ENCODE measurements at places on chromosomes 1 and 21. TPM values are rescaled to one million over a fixed set of nuclear protein-coding genes. Genes with fewer than 3 reads are reported as not detected.

GRCh38 chr21:26732432-26733221 lies 112.6 kb downstream of the ADAMTS1 start:
- no peak for DNase-seq

GRCh38 chr1:38076038-38076437 lies 29.4 kb upstream of the POU3F1 start:
- DNase-seq = peak; percentile 48

DNA sequence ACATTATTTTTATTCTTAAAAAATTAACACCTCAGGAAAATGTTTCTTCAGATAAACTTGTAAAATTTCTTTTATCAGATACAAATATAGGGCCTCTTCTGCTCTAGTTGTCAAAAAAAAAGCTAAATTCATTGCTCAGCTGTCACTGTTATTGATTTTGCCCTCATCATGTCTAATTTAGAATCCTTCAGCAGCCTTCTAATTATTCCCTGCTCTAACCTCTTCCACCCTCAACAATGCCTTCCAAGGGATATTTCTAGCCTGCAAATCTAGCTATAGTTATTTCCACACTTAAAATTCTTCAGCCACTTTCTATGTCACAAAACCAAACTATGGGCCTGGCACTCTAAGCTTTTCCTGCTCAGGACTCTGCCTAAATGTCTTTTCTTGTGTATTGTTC lies 25.2 kb downstream of the PDE4B start:
- DNase-seq = no peak

RABGAP1L gene
- 47.5 TPM for polyA plus RNA-seq

SPATA46 gene
- polyA plus RNA-seq = 0.35 TPM

DNA sequence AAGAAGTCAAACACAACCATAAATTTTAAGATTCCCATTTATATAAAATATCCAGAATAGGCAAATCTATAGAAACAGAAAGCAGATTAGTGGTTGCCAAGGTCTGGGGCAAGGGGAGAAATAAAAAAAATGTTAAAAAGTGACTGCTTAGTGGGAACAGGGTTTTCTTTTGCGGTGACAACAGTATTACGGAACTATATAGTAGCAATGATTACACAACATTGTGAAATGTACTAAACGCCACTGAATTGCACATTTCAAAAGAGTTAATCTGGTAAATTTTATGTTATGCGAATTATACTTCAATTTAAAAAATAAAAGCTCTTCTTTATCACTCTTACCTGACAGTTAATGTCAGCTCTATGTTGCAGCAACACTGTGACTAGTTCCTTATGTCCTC lies 105.2 kb downstream of the ACBD6 start:
- no peak for DNase-seq

LCE6A gene
- not detected for polyA plus RNA-seq

DNA sequence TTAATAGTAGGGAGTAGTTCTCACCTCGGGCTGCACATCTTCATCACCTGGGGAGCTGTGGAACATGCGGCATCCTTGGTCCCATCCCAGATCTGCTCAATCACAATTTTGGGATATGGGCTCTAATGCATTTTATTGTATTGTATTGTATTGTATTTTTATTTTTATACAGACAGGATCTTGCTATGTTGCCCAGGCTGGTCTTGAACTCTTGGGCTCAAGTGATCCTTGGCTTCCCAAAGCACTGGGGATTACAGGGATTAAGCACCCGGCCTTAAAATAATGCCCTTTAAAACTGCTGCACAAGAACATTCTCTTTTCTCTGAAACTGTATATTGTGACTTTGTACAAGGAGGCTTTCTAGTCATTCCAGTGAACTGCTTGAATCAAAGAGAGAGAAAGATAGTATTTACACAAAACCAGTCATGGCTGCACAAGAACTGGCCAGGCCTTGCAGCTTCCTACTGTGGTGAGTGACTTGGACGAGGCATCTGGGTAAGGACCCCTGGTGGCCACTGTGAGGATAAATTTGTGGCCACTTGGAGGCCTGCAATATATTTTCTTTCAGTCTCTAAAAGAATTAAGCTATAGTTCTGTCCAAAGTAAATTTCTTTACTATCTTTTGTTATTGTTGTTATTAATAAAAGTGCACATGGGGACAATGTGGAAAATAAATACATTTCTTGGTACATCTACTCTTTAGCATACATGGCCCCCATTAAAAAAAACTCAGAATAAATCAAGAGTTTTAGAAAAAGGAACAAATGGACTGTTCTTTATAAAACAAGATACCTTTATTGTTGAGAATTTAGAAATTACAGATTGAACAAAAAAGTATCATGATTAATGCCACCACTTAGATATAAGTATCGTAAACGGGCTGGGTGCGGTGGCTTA lies 48.0 kb downstream of the TBCE start:
- no peak for DNase-seq

DYRK3 gene
- 7.4 TPM for polyA plus RNA-seq

GRCh38 chr21:34223376-34223775 lies 140.4 kb upstream of the KCNE2 start:
- DNase-seq = no peak

HSF2BP gene
- polyA plus RNA-seq = 1.2 TPM

DNA sequence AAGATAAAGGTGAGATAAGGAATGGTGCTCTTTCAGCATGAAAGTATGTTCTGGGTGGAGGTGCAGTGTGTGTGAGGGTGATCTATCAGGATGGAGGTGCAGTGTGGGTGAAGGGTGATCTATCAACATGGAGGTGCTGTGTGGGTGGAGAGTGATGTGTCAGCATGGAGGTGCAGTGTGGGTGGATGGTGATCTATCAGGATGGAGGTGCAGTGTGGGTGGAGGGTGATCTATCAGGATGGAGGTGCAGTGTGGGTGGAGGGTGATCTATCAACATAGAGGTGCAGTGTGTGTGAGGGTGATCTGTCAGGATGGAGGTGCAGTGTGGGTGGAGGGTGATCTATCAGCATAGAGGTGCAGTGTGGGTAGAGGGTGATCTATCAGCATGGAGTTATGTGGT lies 12.3 kb upstream of the MAP10 start:
- no peak for DNase-seq

- no peak for DNase-seq
These were observed 174.9 kb downstream of the DPYD start for GRCh38 chr1:97745912-97746311.

- DNase-seq = no peak
These were observed 206.1 kb downstream of the TM2D1 start for GRCh38 chr1:61518670-61519400.

GRCh38 chr1:109255097-109255651 lies 5.8 kb downstream of the CELSR2 start:
- no peak for DNase-seq

DNA sequence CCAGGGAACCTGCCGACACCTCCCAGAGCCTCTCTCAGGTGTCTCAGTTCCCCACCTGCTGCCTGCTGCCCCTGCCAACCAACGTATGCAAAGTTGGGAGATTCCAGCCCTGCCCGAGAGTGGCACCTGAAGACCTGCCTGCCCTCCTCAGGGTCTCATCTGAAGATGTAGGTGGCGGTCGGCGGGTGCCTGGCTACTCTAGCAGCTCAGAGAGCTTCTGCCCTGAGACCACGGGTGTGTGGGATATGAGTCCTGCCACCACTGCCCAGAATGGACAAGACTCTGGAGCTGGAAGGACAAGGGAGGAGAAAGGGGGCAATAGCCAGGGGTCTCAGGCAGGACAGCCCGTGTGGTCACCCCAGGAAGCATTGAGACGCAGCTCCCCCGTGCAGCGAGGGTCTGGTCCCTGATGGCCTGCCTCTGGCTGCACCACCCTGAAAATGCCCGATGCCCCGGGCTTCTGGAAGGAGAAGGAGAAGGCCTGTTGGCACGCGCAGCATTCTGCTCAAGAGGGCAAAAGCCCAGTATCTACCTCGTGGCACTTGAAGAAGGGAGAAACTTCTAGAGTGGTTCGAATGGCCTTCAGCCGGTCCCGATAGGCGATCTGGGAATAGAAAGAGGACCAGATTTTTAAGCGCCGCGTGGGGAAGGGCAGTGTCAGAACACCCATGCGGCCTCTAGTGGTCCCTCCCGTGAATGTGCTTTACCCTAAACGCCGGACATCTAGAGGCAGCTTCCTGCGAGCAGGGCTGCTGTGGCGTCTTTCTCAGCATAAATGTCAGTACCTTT lies 88.8 kb downstream of the STUM start:
- no peak for DNase-seq

DNA sequence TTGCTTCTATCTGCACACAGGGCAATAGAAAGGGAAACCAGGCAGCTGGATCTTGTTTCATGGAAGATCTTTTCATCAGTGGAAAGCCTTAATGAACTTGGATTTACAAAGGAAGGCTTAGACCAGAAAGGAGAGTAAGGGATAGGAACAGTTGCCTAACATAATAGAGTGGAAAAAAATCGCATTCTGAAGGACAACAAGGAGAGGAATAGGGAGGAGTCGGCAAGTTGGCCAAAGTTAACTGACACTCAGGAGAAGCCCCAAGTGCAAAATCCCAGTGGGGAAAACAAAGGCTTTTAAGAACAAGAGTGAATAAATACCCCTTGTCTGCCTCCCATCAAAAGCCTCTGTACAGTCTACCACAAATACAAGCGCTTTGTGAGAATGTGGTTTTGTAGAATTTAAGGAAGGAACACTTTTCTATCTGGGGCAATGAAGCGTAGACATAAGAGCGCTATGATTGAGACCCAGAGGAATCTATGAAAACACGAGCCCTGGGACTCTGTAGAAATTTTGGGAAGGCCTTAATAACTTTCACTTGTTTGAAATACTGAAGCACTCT lies 74.1 kb downstream of the ZNF648 start:
- DNase-seq = no peak

- DNase-seq = no peak
These were observed 9.8 kb upstream of the SMAP2 start for GRCh38 chr1:40363721-40364120.

GBP6 gene
- polyA plus RNA-seq = 1.1 TPM

USP33 gene
- polyA plus RNA-seq = 84.9 TPM

HLX gene
- 37.0 TPM for polyA plus RNA-seq

RGS18 gene
- 6.0 TPM for polyA plus RNA-seq

- no peak for DNase-seq
These were observed 4.9 kb downstream of the MOB3C start for GRCh38 chr1:46611691-46612221.

DNA sequence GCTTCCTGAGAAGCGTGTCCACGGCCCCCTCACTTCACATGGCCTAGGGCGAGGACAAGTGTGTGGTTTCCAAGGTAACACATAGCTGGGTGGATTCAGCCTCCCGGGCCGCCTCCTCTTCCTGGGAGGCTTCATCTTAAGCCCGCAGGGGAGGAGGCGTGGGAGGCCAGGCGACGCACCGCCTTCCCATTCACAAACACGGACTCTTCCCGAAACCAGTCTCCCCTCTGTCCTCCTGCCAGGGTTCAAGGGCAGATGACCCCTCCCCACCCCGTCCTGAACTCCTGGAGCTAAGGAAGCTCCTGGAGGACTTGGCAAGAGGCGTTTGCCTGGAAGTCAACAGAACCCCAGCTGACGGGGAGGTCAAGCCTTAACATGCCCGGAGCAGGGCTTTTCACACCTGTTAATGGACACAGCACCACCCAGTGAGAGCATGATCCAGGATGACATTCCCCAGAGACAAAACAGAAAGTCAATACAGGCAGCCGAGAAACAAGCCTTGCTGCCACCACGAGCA lies 56.7 kb downstream of the KCNN3 start:
- DNase-seq = peak; percentile 20

DNA sequence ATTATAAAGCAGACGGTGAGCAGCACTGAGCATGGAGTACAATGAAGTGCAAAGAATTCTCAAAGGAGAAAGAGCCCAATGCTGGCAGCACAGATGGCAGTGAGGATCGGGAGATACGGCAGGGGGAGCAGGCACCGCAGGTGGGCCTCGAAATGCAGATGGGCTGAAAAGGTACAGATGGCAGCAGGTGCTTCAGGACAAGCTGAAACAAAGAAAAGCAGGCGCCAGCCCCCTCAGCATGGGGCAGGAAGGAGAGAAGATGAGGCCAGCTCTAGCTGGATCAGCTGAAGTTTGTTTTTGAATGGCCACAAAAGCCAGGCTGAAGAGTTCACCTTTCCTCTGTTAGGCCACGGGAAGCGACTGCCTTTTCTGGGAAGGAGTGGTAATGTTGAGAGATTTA lies 7.7 kb downstream of the CFAP298 start:
- DNase-seq = no peak

DNA sequence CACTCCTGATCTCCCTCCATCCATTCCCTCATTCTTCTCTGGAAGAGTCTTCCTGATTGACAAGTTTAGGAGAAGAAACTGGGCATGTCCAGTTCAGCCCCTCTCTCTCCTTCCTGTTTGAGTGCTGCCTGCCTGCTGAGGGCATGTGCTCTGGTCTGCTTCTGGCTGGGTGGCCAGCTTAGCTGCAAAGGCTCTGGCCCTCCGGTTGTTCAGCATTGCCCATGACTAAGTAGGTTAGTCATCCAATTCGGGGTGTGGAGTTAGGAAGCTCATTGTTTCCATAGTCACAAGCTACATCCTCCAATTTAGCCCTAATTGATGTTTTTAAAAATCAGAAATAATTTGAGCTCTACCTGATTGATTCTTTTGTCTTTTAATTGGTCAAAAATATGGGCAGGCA lies 25.6 kb upstream of the PLA2G2E start:
- DNase-seq = no peak

CELA3B gene
- polyA plus RNA-seq = 0.48 TPM

- DNase-seq = no peak
These were observed 5.6 kb downstream of the LPAR3 start for GRCh38 chr1:84887261-84887934.

CFHR1 gene
- polyA plus RNA-seq = 1.1 TPM

DNA sequence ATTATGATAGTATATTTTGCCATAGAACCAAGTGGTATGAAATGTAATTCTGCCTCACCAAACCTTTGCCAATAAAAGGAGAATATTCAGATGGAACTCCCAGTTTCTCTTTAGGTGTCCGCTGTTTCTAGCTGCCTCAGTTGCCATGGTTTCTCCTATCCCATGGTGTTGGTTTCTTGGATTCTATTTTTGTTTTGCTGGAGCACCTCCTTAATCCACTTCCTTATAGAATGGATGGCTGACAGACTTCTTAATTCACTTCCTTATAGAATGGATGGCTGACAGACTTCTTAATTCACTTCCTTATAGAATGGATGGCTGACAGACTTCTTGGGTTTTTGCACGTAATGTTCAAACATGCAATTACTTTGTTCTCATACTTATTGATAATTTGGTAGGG lies 43.7 kb downstream of the ADARB1 start:
- DNase-seq = no peak

DNA sequence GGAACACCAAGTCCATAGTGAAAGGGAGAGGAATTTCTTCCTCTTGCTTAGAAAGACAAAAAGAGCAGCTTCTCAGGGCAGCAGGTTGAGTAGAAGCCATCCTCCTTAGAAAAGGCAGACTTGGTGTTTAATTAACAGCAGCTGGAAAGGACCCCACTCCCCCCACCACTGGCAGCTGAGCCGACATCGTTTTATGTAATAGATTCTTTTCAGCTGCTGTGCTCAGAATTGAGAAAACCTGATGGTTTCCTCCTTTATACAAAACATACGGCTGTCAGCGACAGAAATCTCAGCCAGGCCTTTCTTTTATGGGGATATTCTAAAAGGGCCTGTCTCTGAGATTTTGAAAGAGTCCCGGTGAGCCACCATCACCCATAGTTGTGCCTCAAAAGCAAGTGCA lies 49.9 kb downstream of the MAN1C1 start:
- no peak for DNase-seq

KANK4 gene
- 10.9 TPM for polyA plus RNA-seq
